Retinal pigment epithelial cell (primary cell): ENCODE measurements at places on chromosomes 5 and 9.

- DNase-seq: no peak
Observed at GRCh38 chr5:141618030-141618803, 583 bp downstream of the DIAPH1 start.

DNA sequence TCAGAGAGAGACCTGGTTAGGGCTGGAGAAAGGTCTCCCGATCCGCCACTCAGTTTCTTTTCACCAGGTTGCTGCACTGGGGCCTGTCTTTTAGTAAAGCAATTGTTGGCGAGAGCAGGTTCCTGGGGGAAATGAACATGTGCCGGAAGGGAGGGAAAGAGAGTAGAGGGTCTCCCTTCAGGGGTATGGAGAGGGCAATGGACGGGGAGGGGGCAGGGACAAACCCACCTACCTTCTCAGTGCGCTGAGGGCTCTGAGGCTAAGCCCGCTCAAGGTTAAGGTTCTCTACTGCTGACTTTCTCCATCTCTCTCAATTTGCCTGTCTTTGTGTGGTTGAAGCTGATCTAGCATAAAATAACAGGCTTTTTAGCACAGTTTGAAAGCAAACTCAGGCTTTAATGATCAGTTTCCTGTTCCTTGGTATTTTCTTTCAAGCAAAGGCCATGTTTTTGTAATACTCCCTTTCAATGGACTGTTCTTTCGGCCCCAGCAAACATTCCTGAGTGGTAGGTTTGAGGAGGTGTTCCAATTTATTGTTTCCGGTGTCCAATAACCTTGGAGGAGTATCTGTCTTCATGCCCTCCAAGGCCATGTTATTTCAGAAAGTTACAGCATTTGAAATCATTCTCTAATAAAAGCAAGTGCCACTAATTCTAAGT is 25.5 kb upstream of the TRAF1 start:
- no peak for DNase-seq

DNA sequence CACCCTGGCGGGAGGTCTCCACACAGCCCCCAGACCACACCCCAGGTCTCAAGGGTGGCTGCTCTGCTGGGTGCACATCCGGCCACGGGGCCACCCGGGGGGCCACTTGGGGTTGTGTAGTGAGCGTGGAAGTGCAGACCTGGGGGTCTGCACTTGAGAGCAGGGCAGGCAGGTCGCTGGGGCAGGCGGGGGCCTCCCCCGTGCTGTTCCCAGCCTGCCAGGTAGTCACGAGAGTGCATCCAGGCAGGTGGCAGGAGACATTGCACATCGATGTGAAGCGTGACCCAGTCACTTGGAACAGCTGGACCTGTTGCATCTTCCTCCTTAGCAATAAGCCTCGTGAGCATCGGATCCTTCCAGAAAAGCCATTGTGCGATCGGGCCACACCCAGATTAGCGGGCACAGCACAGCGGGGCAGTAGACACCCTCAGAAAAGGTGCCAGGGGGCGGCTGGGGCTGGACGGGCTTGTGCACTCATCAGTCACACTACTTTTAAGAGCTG is 4.8 kb upstream of the ENTPD8 start:
- DNase-seq: no peak

DNA sequence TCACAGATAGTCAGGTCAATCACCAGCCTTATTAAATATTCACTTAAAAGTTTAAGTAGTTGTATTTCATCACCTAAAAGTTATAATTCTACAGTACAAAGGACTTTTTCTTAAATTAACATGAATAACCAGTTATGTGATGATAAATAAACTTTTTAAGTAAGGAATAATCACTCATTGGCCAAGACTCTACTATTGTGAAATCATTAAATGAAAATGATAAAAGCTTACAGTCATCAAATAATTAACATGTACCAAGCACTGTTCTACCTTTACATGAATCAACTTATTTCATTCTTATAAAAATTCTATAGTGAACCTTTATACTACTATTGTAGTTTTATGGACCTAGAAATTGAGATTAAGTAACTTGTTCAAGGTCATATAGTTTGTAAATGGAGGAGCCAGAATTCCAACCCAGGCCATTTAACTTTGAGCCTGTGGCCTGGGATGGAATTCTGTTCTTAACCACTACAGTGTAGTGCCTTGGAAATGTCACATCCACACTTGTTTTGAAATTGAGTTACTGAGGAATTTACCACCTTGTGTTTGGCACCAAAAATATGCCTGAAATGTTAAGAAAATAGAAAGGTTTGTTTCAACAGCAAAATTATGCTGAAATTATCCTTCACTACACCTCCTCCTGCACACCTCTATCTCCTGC is 32.8 kb upstream of the MSANTD3 start:
- no peak for DNase-seq

- DNase-seq: no peak
Observed at GRCh38 chr5:124725040-124725434, 21.4 kb downstream of the ZNF608 start.

DNA sequence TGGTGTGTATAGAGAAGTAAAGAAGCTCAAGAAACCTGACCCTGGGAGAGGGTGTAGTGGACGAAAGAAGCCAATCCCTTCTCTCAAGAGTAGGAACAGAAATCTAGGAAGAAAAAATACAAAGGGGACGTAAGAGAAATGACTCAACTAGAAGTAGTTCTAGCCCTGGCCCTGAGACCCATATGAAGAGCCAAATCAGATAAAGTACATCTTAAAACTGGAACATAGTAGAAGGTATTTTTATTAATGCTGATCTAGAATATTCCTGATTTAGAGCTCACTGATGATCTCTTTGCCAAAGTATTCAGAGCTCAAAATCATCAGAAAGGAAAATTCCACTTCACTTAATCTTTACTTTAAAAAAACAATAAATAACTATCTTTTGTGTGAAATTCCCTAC is 184.8 kb downstream of the MLLT3 start:
- peak; percentile 20 for DNase-seq

- no peak for DNase-seq
Observed at GRCh38 chr5:156836846-156837245, 13.2 kb upstream of the PPP1R2B start.

- no peak for DNase-seq
Observed at GRCh38 chr5:120734033-120734432, 269.9 kb downstream of the PRR16 start.

- no peak for DNase-seq
Observed at GRCh38 chr5:79513308-79513703, 628 bp downstream of the HOMER1 start.

GRCh38 chr9:129584136-129584535 is 36.8 kb downstream of the C9orf50 start:
- DNase-seq: no peak

- no peak for DNase-seq
Observed at GRCh38 chr5:151772029-151772845, 483 bp downstream of the G3BP1 start.

DNA sequence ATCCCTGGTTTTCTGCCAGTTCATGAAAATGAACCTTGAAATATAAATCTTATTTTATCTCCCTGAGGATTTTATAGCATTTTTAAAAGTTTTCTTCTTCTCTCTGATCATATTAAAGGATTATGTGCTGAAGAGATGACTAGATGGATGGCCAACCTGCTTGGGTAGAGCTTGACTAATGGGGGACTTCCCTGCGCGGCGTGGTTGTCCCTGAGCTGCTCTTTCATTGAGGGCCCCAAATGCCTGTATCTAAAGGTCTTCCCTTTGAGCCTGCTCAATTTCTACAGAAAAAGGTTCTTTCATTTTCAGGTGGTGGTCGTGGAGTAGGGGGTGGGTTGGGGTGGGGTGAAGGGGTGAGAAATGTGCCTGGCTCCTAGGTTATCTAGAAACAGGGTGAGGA is 20.5 kb upstream of the CDKN2AIPNL start:
- DNase-seq: no peak

DNA sequence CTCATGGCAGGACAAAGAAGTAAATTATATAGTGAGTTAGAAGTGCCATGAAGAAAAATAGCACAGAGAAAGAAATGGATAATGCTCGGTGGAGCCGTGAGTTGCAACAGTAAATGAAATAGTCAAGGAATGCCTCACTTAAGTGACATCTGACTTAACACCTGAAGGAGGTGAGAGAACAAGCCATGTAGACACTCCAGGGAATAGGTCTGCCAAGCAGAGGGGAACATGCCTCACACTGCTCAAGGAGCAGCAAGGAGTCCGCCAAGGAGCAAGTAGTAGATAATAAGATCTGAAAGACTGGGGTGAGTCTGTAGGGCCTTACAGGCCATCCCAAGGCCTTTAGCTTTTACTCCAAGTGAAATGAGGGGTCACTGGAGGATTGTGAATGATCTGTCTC is 21.8 kb downstream of the MAPKAP1 start:
- no peak for DNase-seq

DNA sequence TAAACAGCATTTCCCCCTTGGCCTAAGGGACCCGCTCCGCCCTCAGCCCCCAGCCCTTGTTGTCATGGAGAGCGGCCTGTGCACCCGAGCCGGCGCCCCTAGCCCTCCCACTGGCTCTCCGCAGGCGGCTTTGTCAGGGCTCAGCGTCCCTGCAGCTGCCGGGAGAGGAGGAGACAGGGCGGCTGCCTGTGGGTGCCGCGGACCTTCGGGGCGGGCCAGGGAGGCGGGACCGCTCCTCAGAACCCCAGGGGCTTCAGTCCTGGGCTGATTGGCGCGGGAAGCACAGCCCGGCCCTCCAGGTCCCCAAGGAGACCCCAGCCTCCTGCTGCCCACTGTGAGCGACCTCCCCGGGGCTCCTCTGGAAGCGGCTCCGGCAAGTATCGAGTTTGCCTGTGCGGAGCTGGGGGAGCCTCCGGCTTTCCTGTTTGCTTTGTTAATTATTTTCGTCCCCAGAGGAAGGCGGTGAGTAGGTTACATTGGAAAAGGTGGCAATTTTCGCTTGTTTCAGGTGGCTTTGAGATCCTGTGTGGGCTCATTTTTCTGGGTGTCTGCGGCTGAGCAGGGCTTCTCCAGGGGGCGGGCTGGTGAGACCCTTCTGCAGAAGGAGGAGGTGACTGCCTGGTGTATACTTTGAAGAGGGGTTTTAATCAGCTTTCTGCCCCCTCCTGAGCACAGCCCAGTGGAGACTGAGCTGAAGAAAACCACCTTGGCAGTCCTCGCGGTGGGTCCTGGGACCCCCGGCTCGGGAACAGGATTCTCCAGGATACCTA is at the start of gene FGD3:
Gene FGD3, plus strand, starts transcription at position 256 of the 770 bp plus-strand sequence. CDS start 28,734 bp downstream, outside the sequence.
- DNase-seq: no peak

- peak; percentile 25 for DNase-seq
Observed at GRCh38 chr9:93302586-93303257, 118.8 kb downstream of the WNK2 start.

- no peak for DNase-seq
Observed at GRCh38 chr9:118711843-118712242, 657.4 kb downstream of the BRINP1 start.

- no peak for DNase-seq
Observed at GRCh38 chr5:52710972-52711596, 76.6 kb upstream of the ITGA1 start.

DNA sequence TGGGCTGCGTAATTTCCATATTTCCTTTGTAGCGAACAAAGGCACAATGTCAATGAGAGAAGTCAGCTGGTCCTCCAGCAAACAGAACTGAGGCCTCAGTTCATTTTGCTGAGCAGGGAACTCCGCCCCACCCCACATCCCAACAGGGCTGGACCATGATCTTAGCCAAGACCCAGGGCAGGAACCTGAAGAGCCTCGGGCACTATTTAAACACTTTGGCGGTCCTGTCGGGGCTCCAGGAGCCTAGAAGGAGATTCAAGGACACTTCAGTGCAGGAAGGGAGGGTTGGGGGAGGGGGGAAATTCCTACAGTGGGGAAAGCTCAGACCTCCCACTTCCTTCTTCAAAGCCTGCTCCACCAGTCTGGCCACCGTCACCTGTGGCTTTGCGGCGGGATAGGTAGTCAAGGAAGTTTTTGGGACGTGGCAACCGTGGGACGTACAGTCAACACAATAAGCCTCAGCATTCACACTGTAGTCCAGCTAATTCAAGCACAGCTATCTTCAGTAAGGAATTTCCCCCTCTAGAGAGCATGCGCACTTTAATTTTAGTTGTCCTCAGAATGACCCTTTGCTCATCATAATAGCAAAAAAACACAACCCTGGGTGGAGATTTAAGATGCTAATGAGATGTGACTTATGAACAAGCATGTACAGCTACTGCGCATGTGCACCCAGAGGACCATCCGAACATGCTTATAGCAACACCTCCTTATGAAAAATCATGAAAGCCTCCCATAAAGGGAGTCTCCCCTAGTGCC is 30.9 kb downstream of the S1PR3 start:
- peak; percentile 83 for DNase-seq

DNA sequence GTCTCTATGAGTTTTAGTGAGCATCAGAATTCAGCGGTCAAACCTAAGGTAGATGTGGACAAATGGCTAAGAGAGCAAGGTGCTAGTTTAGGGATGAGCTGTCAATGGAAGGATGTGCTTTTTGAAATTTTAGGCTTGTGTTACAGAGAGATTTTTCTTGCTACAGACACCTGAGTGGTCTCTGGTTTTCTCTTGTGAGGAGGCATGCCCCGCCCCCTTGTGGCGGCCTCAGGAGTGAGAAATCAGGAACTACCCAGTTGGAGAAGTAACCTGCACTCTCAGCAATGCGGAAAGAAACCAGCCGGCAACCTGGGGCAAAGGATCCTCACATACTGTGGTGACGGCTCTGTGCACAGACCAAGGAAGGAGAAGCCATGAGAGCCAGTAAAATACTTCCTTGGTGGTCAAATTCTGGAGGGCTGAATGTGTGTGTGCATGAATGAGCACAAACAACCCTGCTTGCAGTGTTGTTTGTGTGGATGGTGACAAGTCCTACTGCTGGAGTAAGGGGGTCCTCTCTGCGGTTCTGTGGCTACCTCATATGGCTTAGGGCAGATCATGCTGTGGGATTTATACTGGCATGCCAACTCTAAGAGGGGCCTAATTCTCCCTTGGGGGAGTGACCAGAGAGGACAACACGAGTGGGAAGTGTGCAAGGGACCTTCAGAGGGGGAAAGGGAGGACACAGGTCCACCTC is 16.7 kb upstream of the HSD17B4 start:
- no peak for DNase-seq

- no peak for DNase-seq
Observed at GRCh38 chr5:143045062-143045461, 274.9 kb downstream of the ARHGAP26 start.

- no peak for DNase-seq
Observed at GRCh38 chr9:1018121-1018520, 32.0 kb upstream of the DMRT2 start.

DNA sequence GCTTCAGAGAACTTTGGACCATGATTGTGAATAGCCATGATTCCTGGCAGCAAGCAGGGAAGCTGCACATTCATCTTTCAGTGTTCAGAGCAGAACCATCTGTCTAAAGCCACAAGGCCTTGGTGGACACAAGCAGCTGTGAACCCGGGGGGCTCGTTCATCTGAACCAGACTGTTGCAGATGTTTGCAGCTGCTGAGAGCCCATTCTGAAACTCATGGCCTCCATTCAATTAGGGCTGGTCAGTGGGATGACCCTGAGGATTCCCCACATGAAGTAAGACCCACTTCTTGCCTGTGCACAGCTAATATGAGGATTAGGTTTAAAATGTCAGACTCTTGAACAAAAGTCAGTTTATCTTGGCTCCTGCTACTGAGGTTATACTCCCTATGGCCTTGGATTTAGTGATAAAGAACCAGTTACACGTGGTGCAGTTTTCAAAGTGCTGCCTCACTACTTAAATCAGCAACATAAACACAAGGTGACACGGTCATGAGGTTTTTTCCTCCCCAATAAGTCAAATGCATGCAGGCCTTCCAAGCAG is 109.8 kb upstream of the IFNK start:
- no peak for DNase-seq

- no peak for DNase-seq
Observed at GRCh38 chr9:124079176-124079925, 67.8 kb downstream of the LHX2 start.
